T-cell (primary cell): ENCODE measurements at places on chromosomes 4 and X.

GRCh38 chrX:154445776-154446175 lies 1.8 kb downstream of the FAM50A start:
- peaks cover 2% of the 10 kb centered on the region for H3K36me3 ChIP-seq
- peaks cover 38% of the 10 kb centered on the region for H3K4me1 ChIP-seq
- H3K27ac ChIP-seq: no peak overlapping the region
- DNase-seq: no peak

GRCh38 chr4:68336530-68336929 lies 13.4 kb downstream of the YTHDC1 start:
- no peaks in the 10 kb centered on the region for H3K27me3 ChIP-seq
- no peak for DNase-seq
- H3K4me1 ChIP-seq: peaks cover 7% of the 10 kb centered on the region
- no peak overlapping the region for H3K27ac ChIP-seq
- H3K36me3 ChIP-seq: no peaks in the 10 kb centered on the region

DNA sequence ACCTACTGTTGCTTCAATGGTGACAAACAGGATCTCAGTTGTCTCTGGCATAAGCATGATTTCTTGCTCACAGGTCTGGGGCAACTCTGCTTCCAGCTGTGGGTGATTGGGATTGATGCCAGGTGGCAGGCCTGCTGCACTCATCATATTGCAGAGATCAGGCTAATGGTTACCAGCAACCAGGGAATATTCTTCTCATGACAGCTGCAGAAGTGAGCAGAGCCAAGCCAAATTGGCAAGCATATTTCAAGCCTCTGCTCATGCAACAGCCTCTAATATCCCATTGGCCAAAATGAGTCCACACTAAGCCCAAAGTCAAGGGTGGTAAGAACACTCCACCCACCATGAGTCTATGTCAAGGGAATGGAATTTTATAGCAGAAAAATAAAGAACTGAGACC lies 26.7 kb upstream of the TBC1D19 start:
- peaks cover 16% of the 10 kb centered on the region for H3K27me3 ChIP-seq
- H3K4me1 ChIP-seq: no peaks in the 10 kb centered on the region
- no peak for DNase-seq
- H3K4me3 ChIP-seq: no peak overlapping the region
- no peaks in the 10 kb centered on the region for H3K36me3 ChIP-seq
- no peak overlapping the region for H3K27ac ChIP-seq

DNA sequence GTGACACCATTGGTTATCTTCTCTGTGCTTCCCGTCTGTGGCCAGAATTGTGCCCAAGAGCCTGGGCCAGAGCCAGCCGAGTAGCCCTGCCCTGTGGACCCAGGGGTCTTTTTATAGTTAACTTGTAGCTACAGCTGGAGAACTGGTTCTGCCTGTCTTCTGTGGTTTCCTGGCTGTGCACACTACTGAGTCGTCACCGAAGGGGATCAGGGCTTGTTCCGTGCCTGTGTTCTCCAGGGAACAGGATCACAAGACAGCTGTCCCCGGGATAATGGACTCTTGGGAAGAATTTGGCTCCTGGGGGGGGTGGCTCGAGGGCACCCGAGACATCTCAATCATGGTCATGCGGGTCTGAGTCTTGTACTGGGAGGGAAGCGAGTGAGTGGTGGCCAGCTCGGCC lies 22.1 kb upstream of the OPN1LW start:
- H3K36me3 ChIP-seq: no peaks in the 10 kb centered on the region
- no peak for DNase-seq
- no peak overlapping the region for H3K27ac ChIP-seq
- H3K27me3 ChIP-seq: no peaks in the 10 kb centered on the region
- H3K4me3 ChIP-seq: no peak overlapping the region

- DNase-seq: no peak
- peaks cover 17% of the 10 kb centered on the region for H3K4me1 ChIP-seq
- H3K27me3 ChIP-seq: no peaks in the 10 kb centered on the region
- peak overlapping the region; percentile 14 for H3K27ac ChIP-seq
- H3K36me3 ChIP-seq: no peaks in the 10 kb centered on the region
Observed at GRCh38 chr4:101284546-101284945, 62.8 kb downstream of the PPP3CA start.

GRCh38 chrX:1453395-1453783 lies 680 bp upstream of the ASMTL start:
- peak overlapping the region; percentile 98 for H3K27ac ChIP-seq
- H3K36me3 ChIP-seq: no peaks in the 10 kb centered on the region
- peak; percentile 82 for DNase-seq
- H3K4me3 ChIP-seq: peak overlapping the region; percentile 91
- H3K27me3 ChIP-seq: no peaks in the 10 kb centered on the region
- peaks cover 56% of the 10 kb centered on the region for H3K4me1 ChIP-seq

DNA sequence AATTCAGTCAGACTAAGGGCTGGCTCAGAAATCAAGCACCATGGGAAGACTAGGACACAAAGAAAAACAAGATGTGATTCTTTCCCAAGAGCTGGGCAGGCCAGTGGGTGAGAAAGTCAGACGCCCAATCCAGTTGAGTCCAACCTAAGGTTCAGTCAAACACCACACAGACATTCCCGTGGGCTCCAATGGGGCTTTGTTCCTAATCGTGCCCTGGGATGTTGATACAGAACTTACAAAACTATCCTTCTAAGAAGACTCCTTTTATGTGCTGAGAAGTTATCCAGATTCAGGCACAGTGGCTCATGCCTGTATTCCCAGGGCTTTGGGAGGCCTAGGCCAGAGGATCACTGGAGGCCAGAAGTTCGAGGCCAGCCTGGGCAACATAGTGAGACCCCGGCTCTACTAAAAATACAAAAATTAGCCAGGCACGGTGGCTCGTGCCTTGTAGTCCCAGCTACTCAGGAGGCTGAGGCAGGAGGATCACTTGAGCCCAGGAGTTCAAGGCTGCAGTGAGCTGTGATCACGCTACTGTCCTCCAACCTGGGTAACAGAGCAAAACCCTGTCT lies 3.7 kb downstream of the BLOC1S4 start:
- no peak overlapping the region for H3K27ac ChIP-seq
- no peak for DNase-seq
- H3K4me1 ChIP-seq: peaks cover 15% of the 10 kb centered on the region
- no peaks in the 10 kb centered on the region for H3K36me3 ChIP-seq

DNA sequence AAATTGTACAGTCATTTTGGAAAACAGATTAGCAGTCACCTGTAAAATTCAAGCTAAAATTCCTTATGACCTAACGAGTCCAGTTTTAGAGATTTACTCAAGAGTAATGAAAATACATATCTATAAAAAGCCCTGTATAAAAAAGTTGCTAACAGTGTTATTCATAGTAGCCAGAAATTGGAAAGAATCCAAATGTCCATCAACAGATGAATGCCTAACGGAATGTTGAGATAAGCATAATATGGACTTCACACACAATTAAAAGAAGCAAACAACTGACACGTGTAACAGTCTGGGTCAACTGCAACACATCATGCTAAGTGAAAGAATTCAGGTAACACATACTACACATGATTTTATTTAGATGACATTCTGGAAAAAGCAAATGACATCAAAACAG lies 584.8 kb upstream of the AGA start:
- no peaks in the 10 kb centered on the region for H3K27me3 ChIP-seq
- no peaks in the 10 kb centered on the region for H3K4me1 ChIP-seq
- H3K27ac ChIP-seq: no peak overlapping the region
- H3K4me3 ChIP-seq: no peak overlapping the region

- peak overlapping the region; percentile 96 for H3K4me3 ChIP-seq
- DNase-seq: no peak
- peaks cover 2% of the 10 kb centered on the region for H3K36me3 ChIP-seq
- no peaks in the 10 kb centered on the region for H3K27me3 ChIP-seq
Observed at GRCh38 chr4:151100531-151100930, 1.1 kb downstream of the RPS3A start.

- no peaks in the 10 kb centered on the region for H3K36me3 ChIP-seq
- DNase-seq: no peak
- H3K4me1 ChIP-seq: no peaks in the 10 kb centered on the region
- no peak overlapping the region for H3K4me3 ChIP-seq
- no peak overlapping the region for H3K27ac ChIP-seq
- no peaks in the 10 kb centered on the region for H3K27me3 ChIP-seq
Observed at GRCh38 chr4:174989791-174990190, 71.6 kb downstream of the ADAM29 start.

DNA sequence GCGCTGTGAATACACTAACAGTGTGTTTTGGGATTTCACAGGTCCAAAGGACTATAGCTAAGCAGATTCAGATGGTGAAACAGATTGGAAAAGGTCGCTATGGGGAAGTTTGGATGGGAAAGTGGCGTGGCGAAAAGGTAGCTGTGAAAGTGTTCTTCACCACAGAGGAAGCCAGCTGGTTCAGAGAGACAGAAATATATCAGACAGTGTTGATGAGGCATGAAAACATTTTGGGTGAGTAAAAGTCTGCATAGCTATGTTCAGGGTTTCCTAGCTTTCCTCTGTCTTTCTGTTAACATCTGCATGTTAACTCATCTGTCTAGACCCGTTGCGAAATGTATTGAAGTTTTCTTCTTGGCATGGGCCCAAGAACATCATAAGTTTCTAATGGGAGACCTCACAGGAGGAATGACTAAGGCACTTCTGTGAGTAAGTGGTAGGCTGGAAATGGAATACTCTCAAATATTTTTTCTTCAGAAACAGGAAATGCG lies 372.1 kb downstream of the BMPR1B start:
- H3K4me3 ChIP-seq: no peak overlapping the region
- no peaks in the 10 kb centered on the region for H3K4me1 ChIP-seq
- no peaks in the 10 kb centered on the region for H3K27me3 ChIP-seq
- DNase-seq: no peak

GRCh38 chr4:158053086-158053485 lies 119.7 kb downstream of the GASK1B start:
- H3K4me1 ChIP-seq: no peaks in the 10 kb centered on the region
- no peaks in the 10 kb centered on the region for H3K27me3 ChIP-seq
- no peak for DNase-seq
- H3K27ac ChIP-seq: no peak overlapping the region
- no peaks in the 10 kb centered on the region for H3K36me3 ChIP-seq

DNA sequence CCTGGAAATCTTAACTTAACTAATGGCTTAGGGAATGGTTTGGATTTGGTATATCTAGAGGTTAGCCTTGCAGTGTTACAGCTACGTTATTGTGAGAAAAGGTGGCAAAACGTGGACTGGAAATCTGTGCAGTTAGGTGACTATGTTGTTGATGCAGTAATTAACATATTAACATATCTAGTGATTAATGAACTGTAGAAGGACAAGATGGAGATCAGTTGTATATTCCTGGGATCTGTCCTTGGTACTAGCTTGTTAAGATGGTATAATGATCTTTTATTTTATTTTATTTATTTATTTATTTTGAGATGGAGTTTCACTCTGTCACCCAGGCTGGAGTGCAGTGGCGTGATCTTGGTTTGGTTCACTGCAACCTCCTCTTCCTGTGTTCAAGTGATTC lies 36.9 kb downstream of the GPAT3 start:
- no peaks in the 10 kb centered on the region for H3K27me3 ChIP-seq
- no peak overlapping the region for H3K4me3 ChIP-seq
- H3K36me3 ChIP-seq: no peaks in the 10 kb centered on the region
- H3K4me1 ChIP-seq: no peaks in the 10 kb centered on the region
- no peak for DNase-seq
- no peak overlapping the region for H3K27ac ChIP-seq

DNA sequence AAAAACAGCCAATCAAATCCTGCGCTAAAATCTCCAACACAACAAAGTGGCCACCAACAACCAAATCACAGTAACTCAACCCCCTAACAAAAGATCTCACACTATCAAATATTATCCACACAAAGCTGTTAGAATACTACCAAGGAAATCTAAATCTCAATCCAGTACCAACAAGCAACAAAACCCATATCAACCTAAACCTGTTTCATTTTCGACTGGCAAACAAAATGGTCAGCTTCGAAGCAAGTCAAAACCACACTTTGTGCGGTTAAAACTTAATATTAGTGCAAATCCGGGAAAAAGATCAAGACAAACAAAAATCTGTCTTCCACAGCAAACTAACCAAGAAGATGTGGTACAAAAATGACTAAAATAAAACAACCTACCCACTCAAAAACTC lies 28.7 kb upstream of the MUC7 start:
- no peaks in the 10 kb centered on the region for H3K4me1 ChIP-seq
- H3K27me3 ChIP-seq: no peaks in the 10 kb centered on the region
- H3K36me3 ChIP-seq: no peaks in the 10 kb centered on the region
- H3K4me3 ChIP-seq: no peak overlapping the region
- H3K27ac ChIP-seq: no peak overlapping the region
- DNase-seq: no peak

DNA sequence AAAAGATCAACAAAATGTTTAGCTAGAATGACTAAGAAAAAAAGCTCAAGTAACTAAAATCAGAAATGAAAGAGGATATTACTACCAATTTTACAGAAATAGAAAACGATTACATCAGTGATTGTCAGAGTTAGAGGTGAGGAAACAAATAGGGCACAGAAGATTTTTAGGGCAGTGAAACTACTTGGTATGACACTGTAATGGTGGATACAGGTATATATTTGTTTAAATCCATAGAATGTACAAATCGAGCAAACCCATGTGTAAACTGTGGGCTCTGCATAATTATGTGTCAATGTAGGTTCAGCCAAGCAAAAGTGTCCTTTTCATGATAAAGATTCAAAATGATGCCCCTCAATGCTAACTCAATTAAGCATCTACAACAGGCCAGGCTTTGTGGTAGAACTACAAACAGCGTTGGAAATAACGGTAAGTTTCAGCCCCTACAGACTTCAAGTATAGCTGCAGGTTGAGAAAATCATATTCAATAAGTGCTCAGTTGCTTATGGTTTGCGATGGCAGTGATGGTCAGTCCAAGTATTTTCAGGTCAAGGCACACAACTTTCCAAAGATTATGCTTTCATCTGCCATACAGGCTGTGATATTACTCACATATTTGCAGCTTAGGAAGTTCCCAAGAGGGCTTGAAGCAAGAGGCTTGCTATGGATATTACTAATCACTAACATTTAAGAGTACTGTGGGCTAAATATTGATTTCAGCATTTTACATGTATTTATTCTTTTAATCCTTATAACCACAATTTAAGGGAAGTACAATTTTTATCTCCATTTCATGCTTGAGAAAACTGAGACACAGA lies 158.6 kb downstream of the TET2 start:
- no peak overlapping the region for H3K4me3 ChIP-seq
- H3K27ac ChIP-seq: no peak overlapping the region
- no peaks in the 10 kb centered on the region for H3K27me3 ChIP-seq

DNA sequence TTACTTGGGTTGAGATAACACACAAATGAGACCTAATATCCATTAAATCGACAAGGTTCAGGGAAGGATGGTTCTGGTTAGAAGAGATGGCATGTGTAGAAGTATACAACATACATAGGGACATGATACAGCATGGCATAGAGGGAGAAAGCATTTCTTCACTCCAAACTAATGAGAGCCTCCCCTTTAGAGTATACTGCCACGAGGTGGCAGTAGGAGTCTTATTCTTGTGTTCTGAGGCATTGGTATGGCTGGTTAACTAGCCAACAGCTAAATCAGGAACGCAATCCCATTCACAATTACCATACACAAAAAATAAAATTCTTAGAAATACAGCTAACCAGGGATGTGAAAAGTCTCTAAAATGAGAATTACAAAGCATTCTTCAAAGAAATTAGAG lies 29.1 kb upstream of the TRO start:
- H3K36me3 ChIP-seq: no peaks in the 10 kb centered on the region
- peaks cover 3% of the 10 kb centered on the region for H3K27me3 ChIP-seq
- H3K4me1 ChIP-seq: no peaks in the 10 kb centered on the region
- H3K27ac ChIP-seq: no peak overlapping the region
